ENCODE measurements at places on chromosomes 5 and 9. TPM values are rescaled to one million over a fixed set of nuclear protein-coding genes. Genes with fewer than 3 reads are reported as not detected.
A peak's percentile ranks its signal among the peaks of the same experiment; 100 is the strongest.

DNA sequence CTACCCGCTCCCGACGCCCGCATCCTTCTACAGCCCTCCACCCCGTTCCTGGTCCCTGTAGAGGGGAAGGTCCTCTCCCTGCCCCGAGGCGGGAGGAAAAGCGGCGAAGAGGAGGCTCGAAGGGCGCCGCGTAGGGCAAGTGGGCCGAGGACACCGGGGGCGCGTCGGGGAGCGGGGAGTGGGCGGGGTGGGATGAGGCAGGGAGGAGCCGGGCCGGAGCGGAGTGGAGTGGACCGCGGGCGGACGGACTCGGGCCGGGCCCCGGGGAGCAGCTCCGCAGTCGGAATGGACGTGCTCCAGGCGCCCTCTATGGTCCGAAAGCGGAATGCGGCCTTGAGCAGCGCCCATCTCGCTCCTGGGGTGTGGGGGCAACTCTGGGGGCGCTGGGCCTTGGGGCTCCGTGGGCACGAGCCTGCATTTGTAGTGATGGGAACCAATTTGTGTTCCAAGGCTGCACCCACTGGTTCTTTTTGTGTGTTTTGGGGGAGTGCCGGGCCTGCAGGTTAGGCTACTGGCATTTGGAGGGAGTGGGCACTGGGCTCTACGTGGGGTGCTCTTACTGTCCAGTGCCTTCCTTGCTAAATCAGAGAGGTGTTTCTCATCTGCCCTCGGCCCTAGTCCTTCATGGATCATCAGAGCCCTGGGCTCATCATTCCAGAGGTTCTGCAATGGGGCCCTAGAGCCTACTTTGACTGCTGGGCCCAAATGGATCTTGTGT lies 7.3 kb downstream of the IRX1 start:
- DNase-seq: no peak

DNA sequence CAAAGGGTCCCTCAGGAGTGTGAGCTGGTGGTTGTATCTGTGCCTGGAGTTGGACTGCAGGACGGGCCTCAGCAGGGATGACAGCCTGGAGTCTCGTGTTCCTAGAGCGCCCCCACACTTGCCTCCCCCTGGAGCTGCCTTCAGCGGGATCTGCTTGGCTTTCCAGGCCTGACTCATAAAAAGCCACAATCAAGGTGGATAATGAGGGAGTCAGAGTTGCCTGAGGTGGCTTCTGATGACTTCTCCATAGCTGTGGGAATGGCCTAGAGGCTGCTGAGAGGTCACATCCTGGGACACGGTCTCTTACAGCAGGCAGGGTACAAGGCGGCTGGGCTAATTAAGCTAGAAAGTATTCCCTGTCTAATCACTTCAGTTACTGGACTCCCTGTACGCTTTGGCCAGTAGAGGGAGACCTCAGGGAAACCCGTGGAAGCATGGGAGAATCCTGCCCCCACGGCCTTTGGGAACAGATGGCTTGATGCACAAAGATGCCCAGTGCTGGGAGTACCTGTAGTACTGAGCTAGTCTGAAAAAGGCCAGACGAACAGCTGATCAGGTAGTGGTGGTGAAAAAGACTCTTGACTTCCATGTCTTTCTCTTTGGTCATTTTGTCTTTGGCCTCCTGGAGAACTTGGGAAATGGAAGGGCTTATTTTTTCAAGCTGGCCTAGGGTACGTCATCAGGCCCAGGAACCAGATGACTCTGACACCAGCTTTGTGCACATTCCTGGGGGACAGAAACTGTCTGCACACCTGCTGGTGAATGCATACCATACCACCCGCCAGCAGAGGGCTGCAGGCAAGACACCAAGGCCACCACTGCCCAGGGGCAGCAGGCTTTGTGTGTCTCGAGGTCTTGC lies 16.1 kb upstream of the FRRS1L start:
- DNase-seq: peak; percentile 62

GRCh38 chr5:79243224-79243623 lies 7.3 kb downstream of the JMY start:
- no peak for DNase-seq

GRCh38 chr9:94843134-94843533 lies 116.6 kb downstream of the AOPEP start:
- DNase-seq: no peak

- DNase-seq: no peak
Measured at GRCh38 chr9:93324191-93324834, 127.2 kb upstream of the FAM120A start.

TPPP gene
- 1.4 TPM for polyA plus RNA-seq

- no peak for DNase-seq
Measured at GRCh38 chr5:157533011-157533481, 42.5 kb downstream of the ADAM19 start.

DNA sequence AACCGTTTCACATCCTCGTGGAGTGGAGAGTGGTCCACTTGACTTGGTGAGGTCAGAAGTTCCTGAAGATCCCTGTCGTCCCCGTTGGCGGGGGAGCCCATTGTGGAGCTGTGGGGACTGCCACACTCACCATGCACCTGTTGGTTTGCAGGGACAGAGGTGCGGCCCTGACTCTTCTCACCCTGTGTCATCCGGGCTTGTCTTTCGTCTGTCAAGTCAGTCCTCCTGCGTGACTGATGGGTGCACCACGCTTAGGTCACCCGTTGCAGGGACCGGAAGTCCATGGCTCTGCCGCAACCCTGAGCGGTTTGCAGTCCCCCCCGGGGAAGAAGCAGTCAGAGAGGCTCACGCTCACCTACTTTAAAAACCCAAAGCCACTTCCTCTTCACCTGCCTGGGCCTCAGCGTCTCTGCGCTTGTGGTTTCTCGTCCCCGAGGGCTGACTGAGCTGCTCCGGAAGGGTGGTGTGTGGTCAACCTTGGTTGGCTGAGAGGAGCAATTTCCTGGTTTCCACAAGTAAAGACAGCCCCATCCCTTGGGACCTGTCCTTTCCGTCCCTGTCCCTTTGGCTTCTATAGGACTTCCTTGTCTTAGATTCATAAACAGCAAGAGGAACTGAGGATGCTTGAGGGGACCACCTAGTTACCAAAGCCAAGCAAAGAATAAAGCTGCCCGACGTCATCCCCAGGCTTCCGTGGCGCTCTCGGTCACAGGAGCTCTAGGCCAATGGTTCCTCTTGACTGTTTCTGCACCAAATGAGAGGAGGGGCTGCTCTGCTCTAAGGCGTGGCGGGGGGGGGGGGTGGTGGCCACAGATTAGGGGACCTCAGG lies 53.2 kb downstream of the USP20 start:
- no peak for DNase-seq

DNA sequence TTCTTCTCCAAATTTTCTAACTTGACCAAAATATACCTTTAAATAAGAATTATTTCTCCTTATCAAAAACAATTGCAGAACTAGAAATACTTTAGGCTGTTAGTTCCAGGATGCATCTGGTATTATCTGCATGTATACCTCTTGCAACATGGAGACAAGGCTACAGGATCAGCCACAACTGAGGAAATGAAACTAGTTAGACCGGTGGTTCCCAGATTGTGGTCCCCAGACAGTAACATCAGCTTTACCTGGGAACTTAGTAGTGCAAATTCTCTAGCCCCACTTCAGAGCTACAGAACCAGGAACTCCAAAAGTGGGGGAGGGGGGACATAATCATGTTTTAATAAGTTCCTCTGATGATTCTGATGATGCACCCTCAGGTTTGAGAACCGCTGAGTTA lies 61.6 kb upstream of the C9orf72 start:
- no peak for DNase-seq

RANBP3L gene
- polyA plus RNA-seq: not detected

DNA sequence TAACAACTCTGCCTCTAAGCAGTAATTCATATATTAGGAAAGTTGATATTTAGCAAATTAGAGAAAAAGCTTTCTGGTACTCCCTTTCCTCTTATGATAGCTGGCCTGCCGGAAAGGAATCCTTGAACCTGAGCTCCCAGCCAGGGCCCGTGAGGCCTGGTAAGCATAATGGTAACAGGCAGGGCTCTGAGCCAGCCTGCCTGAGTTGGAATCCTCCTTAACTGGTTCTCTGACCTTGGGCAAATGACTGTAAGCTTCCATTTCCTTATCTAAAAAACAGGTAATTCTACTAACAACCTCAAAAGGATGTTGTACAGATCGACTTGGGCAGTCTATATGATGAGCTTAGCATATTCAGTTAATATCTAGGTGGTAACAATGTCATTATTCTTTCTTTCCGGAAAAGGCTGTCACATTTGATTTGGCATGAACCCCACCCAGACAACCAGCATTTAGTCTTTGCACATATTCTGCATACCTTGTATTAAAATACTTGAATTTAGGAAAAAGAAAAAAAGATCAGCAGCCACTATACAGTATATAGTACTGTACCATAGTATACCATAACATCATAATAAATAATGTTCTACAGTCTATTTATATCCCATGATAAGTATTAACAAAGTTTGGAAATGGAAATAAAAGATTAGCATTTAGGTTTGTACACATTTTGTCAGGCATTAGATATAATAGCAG lies 55.7 kb upstream of the MAP3K1 start:
- no peak for DNase-seq

GRCh38 chr9:137317718-137318511 lies 15.8 kb upstream of the NRARP start:
- DNase-seq: peak; percentile 13

CATSPER3 gene
- 0.62 TPM for polyA plus RNA-seq

- DNase-seq: no peak
Measured at GRCh38 chr5:153447534-153447933, 42.9 kb upstream of the GRIA1 start.

DNA sequence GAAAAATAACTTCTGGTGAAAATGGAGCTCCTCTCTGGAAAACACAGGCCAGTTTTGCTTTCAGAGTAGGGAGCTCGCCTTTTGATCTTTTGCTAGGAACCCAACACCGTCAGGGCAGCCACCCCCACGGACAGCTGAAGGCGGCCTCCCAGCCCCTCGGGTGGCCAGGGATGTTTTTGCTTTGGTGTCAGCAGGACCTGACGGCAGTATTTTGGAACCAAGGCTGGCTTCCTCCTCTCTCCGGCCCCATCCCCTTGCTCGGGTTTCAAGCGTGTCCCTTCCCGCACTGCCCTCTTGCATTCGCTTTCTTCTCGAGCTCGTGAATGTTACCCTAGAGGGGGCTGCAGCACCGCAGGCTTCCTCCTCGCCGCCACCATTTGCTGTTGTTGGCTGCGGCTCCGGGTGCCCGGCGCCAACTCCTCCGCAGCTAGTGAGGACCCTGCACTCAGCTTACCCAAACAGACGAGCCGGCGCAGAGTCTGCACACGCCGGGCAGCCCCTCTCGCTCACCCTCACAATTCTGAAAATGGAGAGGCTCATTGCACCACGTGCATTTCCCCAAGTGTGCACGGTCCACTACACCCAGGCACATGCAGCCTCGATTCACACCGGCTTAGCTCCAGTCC lies 35.5 kb upstream of the ADAMTSL1 start:
- DNase-seq: no peak

GRCh38 chr5:138160706-138161105 lies 17.7 kb downstream of the BRD8 start:
- no peak for DNase-seq

DNA sequence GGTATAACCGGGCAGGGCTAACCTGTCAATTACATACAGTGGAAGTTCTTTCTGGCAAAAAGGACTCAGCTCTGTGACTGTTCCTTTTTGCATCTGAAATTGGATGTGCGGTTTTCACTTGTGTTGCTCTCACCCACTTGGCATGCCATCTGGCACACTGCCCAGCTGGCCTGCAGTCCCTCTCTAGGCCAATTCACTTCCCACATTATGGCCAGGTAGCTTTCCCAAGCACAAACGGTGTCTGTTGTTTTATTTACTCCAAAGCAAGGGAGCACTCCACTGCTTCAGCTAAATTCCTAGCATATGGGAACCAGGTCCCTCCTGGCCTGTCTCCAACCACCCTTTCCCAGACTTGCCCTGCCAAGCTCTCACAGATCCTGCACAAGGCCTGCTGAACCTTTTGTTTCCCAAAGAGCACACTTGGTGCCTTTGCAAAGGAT lies 132.5 kb downstream of the SEMA6A start:
- no peak for DNase-seq

DNA sequence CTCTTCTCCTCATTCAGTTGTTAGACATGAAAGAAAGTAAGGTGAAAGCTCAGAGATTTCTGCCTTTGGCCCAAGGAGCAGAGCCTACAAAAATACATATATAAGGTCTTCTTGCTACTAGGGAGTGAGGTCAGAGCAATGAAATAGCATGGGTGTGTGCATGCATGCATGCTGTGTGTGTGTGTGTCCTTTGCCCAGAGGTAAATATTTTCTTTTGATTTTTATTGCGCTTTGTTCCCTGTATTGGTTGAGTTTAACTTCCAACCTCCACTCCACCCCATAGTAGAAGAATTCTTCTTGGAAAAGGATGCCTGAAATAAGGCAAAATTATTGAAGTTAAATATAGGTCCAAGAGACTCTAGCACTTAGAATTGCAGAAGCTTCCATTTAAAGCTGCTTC lies 248.0 kb upstream of the PTGER4 start:
- DNase-seq: no peak

DNA sequence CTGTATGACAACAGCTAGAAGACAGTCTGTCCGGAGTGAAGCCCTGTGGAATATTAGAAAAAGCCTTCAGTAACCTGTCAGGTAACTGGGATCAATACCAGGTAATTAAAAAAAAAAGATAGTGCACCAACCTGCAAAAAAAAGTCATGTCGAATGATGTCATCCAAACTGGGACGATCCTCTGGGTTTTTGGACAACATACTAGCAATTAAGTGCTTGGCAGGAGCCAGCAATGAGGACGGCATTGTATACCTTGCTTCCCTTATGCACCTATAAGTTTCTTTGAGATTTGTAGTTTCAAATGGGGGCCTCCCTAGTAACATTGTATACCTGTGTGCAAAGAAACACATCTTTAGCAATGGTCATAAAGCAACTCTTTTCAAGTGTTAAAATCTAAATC lies 2.8 kb downstream of the PLK2 start:
- DNase-seq: no peak

DNA sequence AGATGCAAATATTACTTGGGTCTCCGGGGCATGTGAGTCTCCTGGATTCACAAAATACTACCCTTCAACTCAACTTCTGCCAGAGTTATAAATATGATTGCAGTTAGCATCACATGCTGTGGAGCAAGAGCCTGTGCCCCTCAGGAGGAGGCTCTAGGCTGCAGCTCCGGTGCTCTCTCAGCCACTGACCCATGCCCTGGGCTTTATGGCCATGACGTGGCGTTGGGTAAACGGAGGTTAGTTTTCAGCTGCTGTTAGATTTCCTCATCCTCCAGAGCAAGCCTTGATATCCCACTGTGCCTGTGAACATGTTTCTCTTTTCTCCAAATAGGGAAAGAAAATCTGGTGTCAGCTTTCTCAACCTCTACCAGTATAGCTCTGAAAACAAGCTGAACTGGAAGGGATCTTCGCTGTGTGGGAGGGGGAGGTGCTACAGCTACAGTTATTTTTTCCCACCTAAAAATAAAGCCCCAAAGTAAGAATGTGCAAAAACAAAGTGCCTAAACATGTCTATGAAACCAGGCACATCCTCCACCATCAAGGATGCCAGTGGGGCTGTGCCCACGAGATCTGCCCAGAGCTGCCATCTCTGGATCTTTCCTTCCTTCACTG lies 124.4 kb upstream of the GPR151 start:
- no peak for DNase-seq

- no peak for DNase-seq
Measured at GRCh38 chr5:54757541-54757940, 227.9 kb downstream of the ESM1 start.

Data from A549 (cell line).